ENCODE measurements at places on chromosomes 3 and 15.

DNA sequence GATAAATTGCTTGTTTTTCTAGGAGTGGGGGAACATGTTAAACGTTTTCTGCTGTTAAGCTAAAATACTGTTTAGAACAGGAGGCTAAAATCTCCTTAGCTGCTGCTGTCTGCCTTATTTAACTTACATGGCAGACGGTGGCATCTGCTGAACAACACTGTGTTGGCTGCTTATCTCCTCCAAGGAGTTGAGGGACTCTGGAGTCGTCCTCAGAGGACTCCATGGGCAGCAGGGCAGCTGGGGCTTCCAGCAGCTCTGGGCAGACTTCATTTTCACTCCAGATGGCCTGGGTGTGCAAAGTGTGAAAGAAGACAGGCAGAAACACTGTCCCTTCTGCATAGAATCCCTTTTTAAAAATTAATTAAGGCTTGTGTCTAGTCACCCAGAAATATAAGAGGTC, 52.9 kb upstream of the NUDT16 start:
- no peak for DNase-seq

- no peak for DNase-seq
Observed at GRCh38 chr3:72558001-72558400, 290.2 kb downstream of the SHQ1 start.

DNA sequence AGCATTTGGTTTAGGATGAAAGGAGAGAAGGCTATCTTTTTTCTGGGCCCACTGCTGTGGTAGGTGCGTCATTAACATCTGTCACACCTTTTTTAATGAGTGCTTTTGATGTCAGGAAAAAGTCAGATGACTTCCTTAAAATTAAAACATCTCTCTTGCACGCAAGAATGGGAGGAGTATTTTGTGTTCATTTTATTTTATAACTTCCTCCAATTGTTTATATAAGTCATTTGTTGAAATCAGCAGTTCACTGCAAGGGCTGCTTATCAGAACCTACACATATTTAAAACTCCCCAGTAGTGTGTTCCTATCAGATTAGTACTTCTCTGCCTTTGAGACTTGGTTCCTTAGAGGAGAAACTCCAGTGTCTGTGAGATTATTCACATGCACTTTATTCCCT, 143.8 kb downstream of the NEO1 start:
- no peak for DNase-seq

GRCh38 chr3:26558257-26558656, 64.3 kb upstream of the LRRC3B start:
- no peak for DNase-seq

- no peak for DNase-seq
Observed at GRCh38 chr15:101376615-101377395, 81.8 kb upstream of the SNRPA1 start.

- no peak for DNase-seq
Observed at GRCh38 chr3:13264468-13264795, 155.7 kb downstream of the NUP210 start.

- DNase-seq = no peak
Observed at GRCh38 chr3:177431525-177432176, 234.4 kb upstream of the TBL1XR1 start.

DNA sequence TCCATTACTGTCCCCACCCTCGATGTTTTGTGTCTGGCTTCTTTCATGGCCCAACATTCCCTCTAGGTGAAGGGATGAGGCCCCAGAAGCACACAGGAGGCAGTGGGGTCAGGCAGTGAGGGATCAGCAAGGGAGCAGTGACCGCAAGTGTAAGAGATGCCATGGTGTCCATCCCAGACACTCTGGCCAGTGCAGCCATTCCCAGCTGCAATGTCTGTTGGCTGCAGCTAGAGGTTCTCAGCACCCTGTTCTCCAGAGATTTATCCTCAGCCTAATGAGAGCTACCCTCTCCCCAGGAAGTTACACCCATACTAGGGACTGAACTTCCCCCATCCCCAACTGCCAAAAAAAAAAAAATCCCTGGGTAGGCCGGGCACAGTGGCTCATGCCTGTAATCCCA, 40.2 kb downstream of the TRANK1 start:
- DNase-seq = no peak

DNA sequence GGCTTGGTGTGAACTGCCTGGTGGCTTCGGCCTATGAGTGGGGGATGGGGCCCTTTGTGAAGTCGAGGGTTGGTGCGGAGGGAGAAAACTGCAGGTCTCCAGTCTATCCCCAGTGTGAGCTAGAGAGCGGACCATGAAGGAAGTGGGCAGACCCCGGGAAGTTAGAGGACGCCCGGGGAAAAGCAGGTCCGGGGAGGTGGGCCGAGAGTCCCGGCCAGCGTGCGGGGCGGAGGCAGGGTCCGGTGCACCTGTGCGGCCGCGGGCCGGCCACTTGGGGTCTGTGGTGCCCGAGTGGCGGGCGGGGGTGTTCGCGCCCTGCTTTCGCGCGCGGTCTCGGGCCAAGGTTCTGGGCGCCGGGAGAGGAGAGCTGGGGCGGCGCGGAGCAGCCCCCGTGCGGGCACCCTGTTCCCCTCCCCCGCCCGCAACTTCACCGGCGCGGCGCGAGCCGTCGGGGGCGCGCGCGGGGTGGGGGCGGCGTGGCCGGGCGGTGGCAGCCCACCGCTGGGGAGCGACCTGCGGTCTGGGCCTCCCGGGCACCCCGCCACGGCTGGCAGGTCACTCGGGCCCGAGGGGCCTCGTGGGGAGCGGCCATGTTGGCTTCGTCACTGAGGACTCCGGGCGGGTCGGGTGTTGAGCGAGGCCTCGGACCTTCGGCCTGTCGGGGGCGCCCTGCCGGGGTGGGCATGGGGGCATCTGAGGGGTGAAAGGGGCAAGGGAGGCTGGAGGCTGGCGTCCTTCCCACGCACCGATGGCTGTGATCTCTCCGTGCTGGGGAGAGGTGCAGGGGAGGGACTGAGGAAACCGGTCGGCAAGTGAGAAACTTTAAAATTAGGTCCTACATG, 4.8 kb downstream of the UBE2E1 start:
- DNase-seq = peak; percentile 24

DNA sequence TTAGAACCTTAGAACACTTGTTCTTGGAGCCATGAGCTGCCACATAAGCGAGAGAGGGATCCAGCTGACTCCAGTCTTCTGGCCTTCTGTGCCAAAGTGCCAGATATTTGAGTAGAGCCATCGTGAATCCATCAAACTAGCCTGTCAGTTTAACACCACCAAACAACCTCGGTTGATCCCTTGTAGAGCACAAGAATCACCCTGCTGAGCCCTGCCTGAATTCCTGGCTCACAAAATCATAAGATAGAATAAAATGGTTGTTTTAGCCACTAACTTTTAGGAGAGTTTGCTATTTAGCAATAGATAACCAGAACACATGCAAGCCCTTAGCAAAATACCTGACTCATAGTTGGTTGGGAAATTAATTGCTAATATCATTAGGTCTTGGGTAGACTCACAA, 407.6 kb upstream of the PROK2 start:
- DNase-seq = no peak

DNA sequence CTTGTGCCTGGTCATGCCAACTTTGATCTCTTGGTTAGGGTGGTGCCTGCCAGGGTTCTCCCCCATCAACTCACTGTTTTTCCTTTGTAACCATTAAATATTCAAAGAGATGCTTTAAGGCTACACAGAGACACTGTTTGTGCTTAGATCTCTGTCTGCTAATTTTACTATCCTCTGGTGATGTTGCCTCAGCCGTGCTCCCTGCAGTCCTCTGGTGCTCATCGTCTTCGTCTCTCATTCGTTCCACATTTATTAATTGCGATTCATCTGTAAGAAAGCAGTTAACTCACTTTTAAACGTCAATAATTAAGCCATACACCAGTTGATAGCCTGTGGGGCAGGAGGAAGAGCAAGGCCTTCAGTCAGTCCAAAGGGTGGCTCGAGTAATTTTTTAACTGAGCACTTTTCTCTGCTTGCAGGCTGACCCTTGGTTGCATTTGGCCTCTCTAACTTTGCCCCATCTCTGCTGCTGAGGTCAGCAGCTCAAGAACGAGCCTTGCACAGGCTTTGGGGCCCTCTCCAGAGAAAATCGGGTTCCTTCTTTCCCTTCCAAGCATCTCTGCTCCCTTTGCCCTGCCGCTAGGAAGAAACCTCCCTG, 62.9 kb downstream of the KLF15 start:
- DNase-seq = no peak

DNA sequence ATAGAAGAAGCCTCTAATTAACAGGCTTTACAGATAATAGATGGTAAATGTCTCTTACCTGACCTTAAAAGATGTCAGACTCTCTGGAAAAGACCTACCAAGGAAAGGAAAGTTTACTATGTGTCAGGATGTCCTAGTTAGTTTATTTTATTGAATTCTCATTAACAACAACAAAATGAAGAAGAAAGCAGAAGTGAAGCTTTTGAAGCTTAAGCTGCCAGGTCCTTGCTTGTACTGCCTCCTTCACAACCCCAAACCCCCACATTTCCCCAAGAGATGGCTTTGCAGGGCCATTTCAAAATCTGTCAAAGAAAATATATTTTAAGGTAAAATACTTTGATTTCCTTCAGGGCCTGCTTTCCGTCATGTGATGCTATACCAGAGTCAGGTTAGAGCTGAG, 798.4 kb downstream of the TUSC7 start:
- no peak for DNase-seq

DNA sequence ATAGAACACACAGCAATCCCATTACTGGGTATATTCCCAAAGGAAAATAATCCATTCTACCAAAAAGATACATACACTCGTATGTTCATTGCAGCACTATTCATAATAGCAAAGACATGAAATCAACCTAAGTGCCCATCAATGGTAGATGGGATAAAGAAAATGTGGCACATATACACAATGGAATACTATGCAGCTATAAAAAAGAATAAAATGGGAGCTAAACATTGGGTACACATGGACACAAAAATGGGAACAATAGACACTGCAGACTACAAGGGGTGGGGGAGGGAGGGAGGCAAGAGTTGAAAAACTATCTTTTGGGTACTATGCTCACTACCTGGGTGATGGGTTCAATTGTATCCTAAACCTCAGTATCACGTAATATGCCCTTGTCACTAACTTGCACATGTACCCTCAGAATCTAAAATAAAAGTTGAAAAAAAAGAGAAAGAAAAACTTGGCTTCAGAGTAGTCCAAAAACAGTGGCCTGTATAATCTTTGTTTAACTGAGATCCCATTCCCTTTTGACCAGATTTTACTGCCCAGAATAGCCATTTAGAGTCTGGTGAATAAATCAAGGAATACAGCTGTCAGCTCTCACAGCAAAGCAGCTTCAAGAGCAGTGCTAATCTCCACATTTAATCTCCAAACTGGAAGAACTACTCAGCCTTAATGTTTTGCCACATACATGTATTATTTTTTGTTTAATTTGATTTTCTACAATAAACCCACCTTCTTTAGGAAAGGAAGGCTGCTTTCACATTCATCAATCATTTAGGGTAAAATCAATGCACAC, 54.5 kb upstream of the XRN1 start:
- DNase-seq = no peak

- DNase-seq = peak; percentile 36
Observed at GRCh38 chr15:85485956-85486567, 105.7 kb downstream of the AKAP13 start.

DNA sequence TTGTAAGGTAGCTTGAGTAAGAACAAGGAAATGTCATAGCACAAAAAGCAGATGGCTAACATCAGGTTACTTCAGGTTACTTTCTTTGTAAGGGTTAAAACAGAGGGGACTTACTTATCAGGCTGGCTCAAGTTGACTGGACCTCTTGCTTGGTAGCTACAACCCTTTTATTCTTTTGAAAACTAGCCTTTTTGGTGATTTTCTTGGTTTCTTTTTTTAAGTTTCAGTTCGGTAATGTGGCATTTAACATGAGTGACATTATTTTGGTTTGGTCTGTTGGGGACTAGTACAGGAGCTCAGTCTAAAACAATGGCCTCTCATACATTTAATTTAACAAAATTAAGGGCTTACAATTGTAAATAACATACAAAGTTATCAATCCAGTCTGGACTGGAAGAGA, 621.4 kb downstream of the OTOL1 start:
- no peak for DNase-seq

DNA sequence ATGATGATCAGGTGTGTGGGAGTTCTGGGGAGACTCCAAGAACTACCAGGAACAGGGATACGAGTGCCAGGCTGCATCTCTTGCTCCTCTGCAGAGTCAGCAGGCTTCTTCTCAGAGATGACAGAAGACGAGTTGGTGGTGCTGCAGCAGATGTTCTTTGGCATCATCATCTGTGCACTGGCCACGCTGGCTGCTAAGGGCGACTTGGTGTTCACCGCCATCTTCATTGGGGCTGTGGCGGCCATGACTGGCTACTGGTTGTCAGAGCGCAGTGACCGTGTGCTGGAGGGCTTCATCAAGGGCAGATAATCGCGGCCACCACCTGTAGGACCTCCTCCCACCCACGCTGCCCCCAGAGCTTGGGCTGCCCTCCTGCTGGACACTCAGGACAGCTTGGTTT, 7.9 kb downstream of the PRRT3 start:
- no peak for DNase-seq

GRCh38 chr3:111784001-111784400, 75.1 kb upstream of the PHLDB2 start:
- no peak for DNase-seq

DNA sequence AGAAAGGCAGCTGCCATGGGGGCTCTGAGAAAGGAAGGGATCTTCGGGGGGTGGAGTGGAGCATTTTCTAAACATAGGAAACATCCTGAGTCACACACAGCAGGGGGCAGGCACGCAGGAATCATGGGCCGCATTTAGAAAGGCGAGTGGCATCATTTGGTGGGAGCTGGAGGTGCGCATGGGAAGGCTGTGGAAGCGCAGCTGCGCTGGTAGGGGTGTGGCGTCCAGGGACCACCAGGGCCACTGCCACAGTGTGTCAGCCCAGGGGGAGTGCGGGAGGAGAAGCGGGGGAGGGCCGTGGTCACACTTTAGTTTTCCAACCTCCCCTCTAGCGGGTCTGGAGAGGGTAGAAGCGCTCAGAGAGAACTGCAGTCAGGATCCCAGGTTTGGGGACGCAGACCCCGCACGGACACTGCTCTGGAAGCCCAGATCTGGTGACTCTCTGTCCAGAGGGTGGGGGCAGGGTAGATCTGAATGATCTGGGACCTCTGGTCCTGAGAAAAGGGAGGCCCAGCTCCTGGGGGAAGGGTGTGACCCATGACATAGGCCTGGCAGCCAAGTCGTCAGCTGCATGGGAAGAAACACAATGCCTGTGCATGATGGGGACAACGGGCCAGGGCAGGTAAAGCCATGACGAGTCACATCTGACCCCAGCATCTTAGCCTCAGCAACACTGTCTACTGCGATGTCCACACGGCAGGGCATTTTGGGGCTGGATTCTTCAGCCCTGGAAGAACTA, 88.0 kb upstream of the IQSEC1 start:
- DNase-seq = no peak

DNA sequence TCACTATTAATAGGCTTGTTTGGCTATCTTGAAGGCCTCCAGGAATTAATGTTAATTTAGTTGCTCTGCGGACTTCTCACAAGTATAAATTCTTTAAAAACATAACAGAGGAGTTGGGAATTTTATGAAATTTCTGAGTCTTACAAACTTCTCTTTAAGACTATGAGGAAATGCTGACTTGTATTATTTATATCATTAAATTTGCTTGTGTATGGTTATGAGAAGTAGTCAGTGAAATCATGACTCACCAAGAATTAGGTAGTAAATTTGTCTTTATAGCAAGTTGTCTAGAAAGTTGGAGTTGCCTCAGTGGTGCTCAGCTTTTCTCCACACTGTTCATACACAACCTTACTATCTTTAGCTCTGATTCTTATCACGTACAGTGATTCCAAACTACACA, 26.5 kb downstream of the PHLDB2 start:
- no peak for DNase-seq

GRCh38 chr3:54932606-54933005, 4.7 kb upstream of the LRTM1 start:
- no peak for DNase-seq
